Activated T-cell treated with anti-CD3 and anti-CD28 coated beads, Interleukin-2, amount 50 U/mL, for 72 hours (primary cell): ENCODE measurements at places on chromosomes 3 and 15.

DNA sequence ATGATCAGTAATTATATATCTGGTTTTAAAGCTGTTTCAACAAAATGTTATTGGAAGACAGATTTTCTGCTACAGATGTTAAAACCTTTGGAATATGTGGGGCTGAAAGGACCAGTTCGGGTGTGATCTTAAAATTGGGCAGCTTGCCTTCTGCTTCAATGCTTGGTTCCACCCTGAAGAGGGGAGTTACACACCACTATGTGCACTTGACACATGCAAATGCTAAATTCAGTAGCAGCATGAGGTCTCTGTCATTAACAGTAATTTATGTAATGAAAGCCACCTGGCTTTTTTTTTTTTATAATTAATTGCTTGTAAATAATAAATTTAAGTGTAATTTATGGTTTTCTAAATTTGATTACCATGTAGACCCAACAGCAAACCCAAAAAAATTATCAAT, 24.6 kb downstream of the CDIN1 start:
- no peak for DNase-seq

DNA sequence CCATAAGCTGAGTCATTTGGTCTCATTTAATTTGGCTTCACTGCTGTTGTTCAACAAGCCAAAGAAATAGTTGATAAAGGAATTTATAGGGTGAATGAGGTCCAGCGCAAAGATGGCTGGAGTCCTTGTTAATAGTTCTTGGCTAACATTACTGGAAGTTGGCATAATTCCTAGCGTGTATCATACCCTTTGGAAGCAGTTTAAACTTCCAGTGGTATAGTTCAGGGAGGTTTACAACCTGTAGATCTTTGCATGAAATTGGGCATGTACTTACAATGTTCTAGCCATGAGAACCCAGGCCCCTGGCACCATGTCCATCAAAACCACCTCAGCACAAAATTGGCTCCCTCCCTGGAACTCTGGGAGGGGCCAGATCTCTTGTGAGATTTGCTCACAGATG, 380.8 kb downstream of the LRTM1 start:
- no peak for DNase-seq

DNA sequence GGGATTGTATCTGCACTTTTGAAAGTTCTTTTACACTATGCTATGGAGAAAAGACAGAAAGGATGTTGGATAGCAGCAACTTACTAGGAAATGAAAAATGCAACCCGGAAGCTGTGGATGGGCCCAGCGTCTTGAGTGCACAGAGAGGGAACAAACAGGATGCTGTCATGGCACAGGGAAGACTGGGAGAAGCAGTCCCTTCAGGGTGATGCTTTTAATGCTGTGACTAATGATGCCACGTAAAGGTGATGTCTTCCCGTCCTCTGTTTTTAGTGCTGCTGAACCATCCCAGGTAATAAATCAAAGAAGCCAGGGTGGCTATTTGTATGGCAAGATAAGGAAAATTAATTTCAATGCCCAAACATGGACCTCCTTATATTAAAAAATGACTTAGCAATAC, 437.6 kb downstream of the FOXP1 start:
- no peak for DNase-seq

DNA sequence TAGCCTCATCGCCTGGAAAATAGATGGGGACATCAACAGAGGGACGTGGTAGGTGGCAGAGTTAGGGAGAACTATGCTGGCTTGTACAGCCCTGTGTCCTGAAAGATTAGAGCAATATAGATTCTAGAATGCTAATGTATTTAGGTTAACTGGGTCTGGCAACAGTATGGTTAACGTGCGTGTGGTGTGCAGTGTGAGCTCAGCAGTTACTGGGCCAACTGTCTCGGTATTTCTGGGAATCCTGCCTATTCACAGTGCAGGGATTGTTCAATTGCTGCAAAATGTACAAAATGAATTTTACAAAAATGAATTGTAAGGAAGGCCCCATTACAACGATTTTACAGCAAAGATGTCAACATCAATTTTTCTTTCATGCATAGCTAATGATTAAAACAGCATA, 20.6 kb downstream of the MEIS2 start:
- DNase-seq: no peak

GRCh38 chr3:42190701-42191442, 75.1 kb downstream of the CCK start:
- DNase-seq: peak; percentile 62

DNA sequence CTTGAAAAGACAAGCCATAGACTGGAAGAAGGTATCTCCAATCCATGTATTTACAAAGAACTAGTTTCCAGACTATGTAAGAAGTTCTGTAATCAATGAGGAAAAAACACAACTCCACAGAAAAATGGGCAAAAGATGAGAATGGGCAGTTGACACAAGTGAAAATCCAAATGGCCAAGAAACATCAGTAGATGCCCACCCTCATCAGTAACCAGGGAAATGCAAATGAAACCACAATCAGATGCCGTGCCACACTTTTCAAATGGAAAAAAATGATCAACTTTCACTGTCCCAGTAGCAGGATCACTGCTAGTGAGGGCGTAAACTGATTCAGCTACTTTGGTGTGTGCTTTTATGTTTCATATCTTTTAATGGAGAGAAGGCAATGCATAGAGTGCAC, 4.5 kb upstream of the CPEB1 start:
- no peak for DNase-seq

- DNase-seq: no peak
Observed at GRCh38 chr3:143367171-143367570, 247.6 kb downstream of the CHST2 start.

- no peak for DNase-seq
Observed at GRCh38 chr3:38354588-38355330, 8.2 kb downstream of the XYLB start.

GRCh38 chr3:171058058-171058457, 31.5 kb upstream of the SLC2A2 start:
- DNase-seq: no peak

GRCh38 chr3:64247991-64248646, 22.9 kb upstream of the PRICKLE2 start:
- DNase-seq: no peak

- no peak for DNase-seq
Observed at GRCh38 chr15:90774731-90775514, 57.8 kb downstream of the BLM start.

DNA sequence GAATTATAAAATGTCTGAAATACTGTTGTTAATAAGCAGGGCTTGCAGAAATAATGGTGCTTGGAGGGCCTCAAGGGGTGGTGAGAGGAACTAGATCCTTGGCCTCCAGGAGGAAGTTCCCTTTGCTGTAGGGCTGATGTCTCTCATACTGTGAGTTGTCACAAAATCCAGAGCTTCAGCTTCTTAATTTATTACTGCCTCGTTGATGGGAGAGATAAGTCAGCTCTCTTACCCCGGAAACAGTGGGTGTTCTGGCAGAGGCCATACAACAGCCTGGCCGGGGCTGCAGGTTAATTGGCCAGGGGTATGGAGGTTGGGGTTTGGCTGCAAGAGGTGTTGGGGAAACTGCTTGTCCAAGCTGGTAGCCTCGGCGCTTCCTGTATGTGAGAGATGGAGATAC, 15.5 kb downstream of the MAPKAPK3 start:
- no peak for DNase-seq

DNA sequence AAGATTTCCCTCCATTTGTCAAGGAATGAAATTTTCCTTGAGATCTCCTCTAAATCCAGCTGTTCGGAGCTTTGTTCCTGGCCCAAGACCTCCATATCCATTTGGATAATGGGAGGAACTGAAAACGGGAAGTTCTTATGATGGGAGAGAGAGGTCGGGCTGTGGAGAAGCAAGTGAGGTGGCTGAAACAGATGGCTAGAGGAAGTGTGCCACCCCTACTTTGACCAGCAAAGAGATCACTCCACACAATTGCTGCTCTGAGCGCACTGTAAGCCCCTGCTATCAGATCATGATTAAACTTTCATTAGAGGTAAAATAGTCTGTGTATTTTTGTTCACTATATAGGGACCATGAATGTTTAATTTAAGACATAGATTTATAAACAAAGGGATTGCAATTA, at the start of gene MINDY4B:
MINDY4B (minus strand) TSS at position 101 of the 400 bp plus-strand sequence; CDS start at position 101, 0 bp downstream.
- no peak for DNase-seq

DNA sequence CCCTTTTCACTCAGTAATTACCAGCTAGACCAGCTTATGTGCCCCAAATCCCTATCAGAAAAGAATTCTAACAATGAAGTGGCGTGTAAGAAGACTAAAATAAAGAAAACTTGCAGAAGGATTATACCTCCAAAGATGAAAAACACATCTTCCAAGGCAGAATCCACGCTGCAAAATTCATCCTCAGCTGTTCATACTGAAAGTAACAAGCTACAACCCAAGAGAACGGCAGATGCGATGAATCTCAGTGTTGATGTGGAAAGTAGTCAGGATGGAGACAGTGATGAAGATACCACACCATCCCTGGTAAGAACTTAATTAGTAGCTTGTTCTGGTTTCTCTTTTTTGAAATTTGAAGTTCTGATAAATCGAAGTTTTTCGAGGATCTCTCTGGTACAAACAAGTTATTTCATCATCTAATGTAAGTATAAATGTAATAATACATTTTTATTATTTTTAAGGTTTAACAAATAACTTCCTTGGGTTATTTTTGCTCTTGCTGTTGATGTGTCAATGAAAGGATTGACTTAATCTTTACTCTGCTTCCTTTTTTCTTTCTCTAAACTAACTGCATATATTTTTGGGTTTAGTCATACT, 1.4 kb downstream of the WDR76 start:
- DNase-seq: peak; percentile 31

DNA sequence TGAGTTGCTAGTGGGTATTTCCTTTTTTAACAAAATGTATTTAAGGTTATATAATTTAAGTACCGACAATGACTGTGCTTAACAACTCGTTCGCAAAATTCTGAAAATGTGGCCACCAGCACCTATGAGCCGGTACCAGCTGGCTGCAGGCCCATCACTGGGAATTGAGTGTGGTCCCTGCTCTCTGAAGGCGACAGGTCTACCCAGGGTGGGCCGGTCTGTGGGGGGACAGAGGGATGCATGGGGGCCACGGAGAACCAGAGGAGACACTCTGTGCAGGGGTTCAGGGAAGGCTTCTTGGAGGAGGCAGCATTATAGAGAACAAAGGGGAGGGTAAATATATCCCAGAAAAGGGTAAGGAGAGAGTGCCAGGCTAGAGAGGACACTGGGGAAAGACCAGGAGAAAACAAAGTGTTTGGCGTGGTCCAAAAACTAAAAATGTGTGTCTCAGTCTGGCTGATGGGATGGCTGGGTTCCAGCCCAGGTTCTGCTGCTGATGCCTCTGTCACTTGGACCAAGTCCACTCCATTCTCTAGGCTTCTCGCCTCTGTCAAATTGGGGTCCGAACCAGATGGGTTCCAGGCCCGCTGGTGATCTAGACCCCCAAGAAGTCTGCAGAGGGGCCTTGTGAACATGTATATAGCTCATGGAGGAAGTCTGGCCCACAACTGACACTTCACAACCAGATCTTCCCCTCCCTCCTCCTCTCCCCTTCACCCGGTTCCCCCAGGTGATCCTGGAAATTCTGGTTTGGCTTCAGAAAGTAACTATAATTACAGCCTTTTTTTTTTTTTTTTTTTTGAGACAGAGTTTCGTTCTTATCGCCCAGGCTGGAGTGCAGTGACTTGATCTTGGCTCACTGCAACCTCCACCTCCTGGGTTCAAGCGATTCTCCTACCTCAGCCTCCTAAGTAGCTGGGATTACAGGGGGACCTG, 10.7 kb upstream of the CYP11A1 start:
- no peak for DNase-seq

DNA sequence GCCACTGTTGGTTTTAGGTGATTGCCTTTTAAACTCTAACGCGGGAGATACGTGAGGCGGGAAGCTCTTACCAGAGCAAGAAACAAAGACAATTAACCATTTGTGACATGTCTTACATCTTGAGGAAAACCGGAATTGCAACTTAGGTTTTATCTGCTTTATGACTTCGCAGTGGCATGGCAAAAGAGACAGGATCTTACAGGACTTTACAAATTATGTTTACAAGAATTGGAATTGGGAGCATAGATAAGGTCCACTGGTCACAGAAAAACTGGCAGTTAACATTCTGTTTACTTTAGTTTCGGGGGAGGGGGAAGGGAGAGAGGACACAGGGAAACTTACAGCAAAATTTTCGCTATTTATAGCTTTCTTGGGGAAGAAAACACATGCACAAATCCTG, 1119.6 kb downstream of the ZPLD1 start:
- no peak for DNase-seq

- DNase-seq: no peak
Observed at GRCh38 chr3:156233876-156234275, 113.5 kb downstream of the KCNAB1 start.

DNA sequence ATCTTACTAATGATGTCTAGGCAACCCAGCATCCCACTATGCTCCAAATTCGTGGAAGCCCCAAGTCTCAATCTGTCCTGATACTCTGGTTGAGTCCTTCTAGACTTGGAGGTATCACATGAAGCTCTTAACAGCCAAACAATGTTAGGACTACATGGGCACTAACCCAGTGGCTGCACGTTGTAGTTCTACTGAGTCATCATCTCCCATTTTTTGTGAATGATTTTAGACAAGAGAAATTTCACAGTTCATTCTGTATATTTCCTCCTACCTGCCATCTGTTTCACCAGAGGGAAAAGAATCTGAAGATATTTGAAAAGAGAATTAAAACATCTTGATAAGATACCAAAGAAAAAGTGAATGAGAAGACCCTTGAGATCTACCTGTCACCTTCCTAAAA, 9.8 kb upstream of the WWTR1 start:
- no peak for DNase-seq

GRCh38 chr15:77481670-77482069, 61.0 kb downstream of the HMG20A start:
- DNase-seq: no peak

GRCh38 chr3:32241100-32241499, 2.6 kb downstream of the CMTM8 start:
- DNase-seq: no peak

GRCh38 chr3:184016811-184017671, 643 bp downstream of the ABCC5 start:
- DNase-seq: no peak

DNA sequence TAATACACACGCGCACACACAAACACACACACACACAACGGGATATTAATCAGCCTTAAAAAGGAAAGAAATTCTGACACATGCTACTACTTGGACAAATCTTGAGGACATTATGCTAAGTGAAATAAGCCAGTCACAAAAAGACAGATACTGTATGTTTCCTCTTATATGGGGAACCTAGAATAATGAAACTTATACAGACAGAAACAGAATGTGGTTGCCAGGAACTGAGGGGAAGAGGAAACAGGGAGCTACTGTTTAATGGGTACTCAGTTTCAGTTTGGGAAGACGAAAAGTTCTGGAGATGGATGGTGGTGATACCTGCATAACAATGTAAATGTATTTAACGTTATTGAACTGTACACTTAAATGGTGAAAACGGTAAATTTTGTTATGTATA, 20.2 kb downstream of the ICE2 start:
- DNase-seq: no peak

DNA sequence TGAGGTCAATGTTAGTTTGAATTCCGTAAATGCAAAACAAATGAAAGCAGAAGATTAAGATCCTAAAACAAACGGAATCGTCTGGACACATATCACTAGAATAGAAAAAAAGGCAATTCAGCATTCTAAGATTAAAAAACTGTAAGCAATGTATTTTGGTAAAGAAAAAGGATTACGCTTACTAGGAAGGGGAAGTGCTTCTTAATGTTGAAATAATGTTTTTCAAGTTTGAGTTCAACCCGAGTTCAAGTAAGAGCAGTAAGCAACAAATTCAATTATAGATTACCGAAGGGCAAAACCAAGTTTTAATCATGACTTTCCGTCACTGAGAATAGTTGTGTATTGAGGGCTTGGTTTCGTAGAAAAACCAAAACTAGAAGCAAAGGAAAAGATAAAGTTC, 637 bp downstream of the CIP2A start:
- DNase-seq: no peak

- no peak for DNase-seq
Observed at GRCh38 chr3:132787616-132788300, 65.5 kb upstream of the NPHP3 start.

GRCh38 chr15:44092221-44092620, 102.8 kb downstream of the FRMD5 start:
- no peak for DNase-seq
